ENCODE measurements at places on chromosomes 5 and 9.

- DNase-seq: no peak
Measured at GRCh38 chr9:75414371-75415160, 326.3 kb downstream of the OSTF1 start.

- no peak for DNase-seq
Measured at GRCh38 chr9:126818482-126818881, 13.6 kb downstream of the ZBTB43 start.

DNA sequence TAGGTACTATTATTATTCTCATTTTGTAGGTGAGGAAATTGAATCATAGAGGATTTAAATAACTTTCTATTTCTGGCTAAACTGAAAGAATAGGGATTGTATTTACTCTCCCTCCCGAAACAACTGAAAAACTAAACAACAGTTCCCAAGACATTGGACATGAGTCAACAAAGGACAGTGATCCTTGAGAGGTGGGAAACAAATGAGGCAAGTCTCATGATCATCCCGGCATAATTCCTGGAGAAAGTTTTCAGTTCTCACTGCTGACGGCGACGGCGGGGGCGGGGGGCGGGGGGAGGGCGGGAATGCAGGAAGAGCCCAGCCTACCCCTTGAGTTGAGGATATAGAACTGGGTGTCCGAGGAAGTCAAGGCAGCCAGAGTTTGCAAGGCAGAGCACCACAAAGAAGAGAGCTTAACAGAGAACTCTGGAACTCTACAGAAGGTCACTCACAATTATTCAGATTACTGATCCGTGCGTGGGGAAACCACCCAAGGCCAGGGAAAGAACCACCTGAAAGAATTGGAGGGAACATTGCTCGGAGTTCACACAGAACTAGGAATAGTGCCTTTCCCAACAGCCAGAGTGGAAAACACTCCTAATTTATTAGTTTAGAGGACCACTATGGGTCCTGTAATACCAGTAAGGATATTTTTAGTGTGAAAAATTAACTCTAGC lies 27.4 kb upstream of the WHRN start:
- no peak for DNase-seq

- no peak for DNase-seq
Measured at GRCh38 chr5:143011585-143011984, 241.4 kb downstream of the ARHGAP26 start.

GRCh38 chr9:68603371-68603770 lies 62.7 kb upstream of the TMEM252 start:
- no peak for DNase-seq
